ENCODE measurements at places on chromosomes 7 and 10. TPM values are rescaled to one million over a fixed set of nuclear protein-coding genes. Genes with fewer than 3 reads are reported as not detected.
A peak's percentile ranks its signal among the peaks of the same experiment; 100 is the strongest.

GRCh38 chr7:28195910-28196620 is 15.5 kb upstream of the JAZF1 start:
- no peak for DNase-seq

- DNase-seq: no peak
These were observed 11.7 kb downstream of the CPA5 start for GRCh38 chr7:130356121-130356875.

Gene POLL
- total RNA-seq: 28.5 TPM

DNA sequence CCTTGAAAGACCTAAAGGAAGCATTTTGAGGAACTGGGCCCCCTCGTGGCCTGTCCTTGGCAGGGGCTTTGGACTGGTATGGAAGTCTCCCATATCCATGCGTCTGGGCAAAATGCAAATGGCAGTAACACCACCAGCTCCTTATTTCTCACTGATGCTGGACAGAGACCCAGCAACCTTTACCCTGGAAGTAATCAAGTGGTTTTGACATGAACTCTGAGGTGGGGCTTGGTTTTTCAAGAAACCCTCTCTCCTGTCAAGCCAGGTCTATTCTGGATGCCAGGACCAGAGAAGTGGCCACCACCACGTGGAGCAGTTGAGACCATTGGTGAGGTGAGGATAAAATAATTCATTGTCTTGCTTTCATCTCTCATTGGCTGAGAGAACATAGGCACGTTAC is 84.4 kb downstream of the OTUD1 start:
- DNase-seq: no peak

Gene OGDHL
- total RNA-seq: 0.10 TPM

- DNase-seq: no peak
These were observed 6.6 kb downstream of the ADRA2A start for GRCh38 chr10:111083222-111084095.

GRCh38 chr10:64039198-64039597 is 518.0 kb downstream of the REEP3 start:
- DNase-seq: no peak

DNA sequence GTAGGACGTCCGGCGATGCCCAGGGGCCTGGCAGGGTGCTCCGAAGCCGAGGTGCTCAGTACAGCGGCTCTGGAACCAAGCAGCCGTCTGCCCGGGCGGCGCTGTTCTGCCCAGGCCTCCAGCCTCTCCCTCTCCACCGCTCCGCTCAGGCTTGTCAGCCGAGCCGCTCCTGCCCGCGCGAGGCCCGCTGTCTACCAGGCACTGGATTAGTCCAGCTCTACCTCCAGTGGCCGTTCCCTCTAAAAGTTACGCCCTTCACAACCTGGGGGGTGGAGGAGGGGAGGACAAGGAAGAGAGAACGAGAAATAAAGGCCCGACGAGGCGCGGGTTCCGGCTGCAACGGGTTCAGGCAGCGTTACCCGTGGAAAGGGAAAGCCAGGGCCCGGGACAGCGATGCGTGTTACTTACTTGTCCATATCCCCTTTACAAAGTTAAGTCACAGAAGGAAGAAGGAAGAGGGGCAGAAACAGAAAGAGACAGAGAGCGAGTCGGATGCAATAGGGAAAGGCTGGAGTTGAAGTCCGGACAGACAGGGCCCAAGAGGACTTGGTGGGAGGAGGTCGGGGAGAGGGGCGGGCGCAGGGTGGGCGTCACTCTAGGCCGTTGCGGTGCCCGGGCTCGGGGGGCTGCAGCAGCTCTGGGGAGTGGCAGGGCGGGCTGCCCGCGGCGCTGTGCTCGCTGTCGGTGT is 2.8 kb downstream of the SP8 start:
- no peak for DNase-seq

DNA sequence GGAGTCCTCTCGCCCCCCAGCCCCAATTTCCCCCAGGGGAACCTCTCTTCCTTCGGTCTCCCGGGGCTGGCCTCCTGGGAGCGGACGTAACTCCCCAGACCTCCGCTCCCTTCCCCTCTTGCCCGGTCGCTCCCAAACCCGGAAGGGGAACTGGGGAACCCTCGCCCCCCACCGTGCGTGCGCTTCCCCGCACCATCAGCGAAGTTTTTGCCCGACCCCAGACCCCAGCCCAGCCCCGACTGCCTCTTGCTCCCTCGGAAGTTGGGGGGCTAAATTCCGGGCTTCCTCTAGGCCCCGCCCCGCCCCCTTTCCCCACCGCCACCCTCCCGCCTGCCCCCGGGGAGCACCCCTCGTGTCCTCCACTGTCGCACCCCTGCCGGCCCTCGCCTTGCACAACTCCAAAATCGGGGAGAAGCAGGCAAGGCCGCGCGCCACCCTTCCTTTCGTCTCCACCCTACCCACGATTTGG is 436 bp downstream of the GNB2 start:
- DNase-seq: peak; percentile 50

- no peak for DNase-seq
These were observed 56.6 kb downstream of the CSGALNACT2 start for GRCh38 chr10:43194859-43195258.

- no peak for DNase-seq
These were observed 581.6 kb downstream of the TCERG1L start for GRCh38 chr10:130729876-130730275.

Gene ANK3
- 4.5 TPM for total RNA-seq

DNA sequence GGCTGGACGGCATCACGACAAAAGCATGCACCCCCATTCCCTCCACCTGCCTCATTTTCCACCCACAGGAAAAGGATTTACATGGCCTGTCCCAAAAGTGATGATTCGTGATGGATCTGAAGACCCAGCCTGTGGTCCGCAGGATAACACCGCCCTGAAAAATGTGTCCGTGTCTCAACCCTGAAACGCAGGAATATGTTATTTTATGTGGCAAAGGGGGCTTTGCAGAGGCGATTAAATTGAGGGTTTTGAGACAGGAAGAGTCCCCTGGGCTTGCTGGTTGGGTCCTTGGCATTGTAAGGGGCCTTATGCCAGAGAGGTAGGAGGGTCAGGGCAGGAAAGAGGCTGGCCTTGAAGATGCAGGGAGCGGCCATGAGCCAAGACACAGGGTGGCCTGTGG is 80.2 kb upstream of the PPP2R2D start:
- DNase-seq: no peak

DNA sequence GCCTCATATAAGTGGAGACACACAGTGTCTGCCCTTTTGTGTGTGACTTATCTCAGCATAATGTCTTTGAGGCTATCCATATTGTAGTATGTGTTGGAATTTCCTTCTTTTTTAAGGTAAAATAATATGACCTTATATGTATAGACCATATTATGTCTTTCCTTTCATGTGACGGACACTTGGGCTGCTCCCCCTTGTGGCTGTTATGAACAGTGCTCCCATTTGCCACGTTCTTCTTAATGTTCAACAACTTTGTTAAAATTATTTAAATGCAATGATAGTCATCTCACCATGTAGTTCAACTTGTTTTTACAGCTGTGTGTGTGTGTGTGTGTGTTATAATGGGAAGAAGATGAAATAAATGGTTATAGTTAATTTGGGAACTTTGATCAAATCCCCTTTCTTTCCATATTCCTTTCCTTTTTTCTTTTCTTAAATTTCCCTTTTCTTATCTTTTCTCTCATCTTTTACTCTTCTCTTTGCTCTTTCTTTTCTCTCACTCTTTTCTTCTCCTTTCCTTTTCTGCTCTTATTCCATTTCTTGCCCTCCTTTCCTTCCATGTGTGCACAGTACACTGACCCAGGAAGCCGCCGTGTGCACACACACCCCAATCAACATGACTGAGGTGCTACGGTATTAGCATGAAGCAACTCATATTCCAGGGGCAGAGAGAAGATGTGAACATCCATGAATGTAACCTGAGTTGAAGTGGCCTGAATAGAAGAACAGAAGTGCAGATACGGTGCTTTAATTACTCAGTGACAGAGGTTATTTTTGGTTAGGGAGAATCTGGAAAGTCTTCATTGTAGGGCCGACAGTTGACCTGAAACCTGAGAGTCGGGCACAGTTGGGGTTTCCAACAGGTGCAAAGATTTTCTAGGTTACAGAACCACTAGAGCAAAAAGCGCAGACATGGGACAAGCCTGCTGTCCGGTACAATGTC is 596.6 kb downstream of the SDK1 start:
- peak; percentile 60 for DNase-seq

GRCh38 chr10:3961082-3961481 is 176.1 kb upstream of the KLF6 start:
- peak; percentile 89 for DNase-seq

DNA sequence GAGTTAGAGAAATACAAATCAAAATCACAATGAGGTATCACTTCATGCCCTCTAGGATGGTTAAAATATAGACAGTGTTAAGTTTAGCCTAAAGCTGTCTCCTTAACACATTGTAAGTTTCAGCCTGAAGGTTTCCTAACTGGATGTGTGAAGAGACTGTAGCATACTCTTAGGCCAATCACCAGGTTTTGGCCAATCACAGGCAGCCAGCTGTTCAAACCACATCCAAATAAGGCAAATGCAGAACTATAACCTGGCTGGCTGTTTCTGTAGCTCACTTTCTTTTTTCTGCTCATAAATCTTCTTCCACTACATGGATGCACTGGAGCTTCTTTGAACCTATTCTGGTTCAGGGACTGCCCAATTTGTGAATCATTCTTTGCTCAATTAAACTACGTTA is 19.7 kb downstream of the ESYT2 start:
- DNase-seq: no peak

Gene UCMA
- total RNA-seq: not detected

DNA sequence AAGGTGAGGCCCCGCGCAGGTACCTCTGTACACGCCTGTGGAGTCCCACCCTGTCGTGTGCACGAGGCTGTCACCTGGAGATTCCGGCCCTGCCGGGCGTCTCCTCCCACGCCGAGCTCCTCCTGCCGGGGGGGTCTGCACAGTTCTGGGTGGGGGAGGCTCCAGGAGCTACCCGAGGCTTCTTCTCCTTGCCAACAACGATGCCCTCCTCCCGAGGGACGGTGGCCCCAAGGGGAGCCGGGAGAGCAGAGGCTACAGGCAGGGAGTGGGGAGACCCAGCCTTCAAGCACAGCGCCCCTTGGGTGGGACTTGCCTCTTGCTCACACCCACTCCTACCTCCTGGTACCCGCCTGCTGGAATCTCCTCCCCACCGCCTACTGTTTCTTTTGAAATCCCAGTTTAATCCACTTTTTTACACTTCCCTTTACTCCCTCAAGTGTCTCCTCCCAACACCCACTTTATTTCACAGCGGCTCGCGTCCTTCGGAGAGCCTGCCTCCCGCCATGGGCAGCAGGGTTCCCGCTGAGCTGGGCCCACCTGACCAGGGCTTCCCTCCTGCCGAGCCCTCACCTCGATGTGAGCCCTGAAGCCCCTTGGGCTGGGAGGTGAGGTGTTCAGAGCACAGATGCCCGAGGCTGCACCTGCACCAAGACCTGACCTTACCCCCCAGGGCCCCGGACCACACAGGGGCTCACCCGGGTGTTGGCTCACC is 338.1 kb downstream of the DNAJB6 start:
- no peak for DNase-seq

GRCh38 chr7:104895522-104896236 is 118.3 kb upstream of the KMT2E start:
- no peak for DNase-seq

- no peak for DNase-seq
These were observed 62.7 kb downstream of the GRM3 start for GRCh38 chr7:86706406-86706805.

- DNase-seq: peak; percentile 77
These were observed 1.7 kb downstream of the KLF6 start for GRCh38 chr10:3783316-3783681.

DNA sequence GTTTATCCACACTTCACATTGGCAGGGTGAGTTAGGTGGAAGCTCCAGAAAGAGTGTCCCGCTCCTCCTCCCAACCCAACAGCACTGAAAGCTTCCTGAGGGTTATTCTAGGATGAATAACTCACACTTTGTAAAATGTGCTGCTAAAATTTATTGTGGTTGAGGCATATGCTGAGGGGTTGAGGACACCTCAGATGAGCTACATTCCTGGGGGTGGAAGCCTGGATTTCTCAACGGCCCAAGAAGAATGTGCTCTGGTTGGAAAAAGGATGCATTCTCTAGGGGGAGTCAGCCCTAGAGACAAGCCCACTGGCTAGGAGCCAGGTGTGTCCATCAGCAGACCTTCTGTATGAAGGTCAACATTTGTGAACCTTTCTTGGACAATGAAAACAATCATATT is 91.5 kb upstream of the PDE1C start:
- no peak for DNase-seq

Gene PODXL
- total RNA-seq: 1.3 TPM

All from activated CD8-positive, alpha-beta T cell treated with anti-CD3 and anti-CD28 coated beads, Interleukin-2, amount 10 ng/mL, durations not matched to agents 7 days and 5 days (primary cell).